ENCODE measurements at places on chromosomes 1 and 21. TPM values are rescaled to one million over a fixed set of nuclear protein-coding genes. Genes with fewer than 3 reads are reported as not detected.

Gene TEDDM1
- polyA plus RNA-seq: not detected

- no peak for DNase-seq
Observed at GRCh38 chr1:200483491-200484143, 73.8 kb upstream of the ZNF281 start.

- no peak for DNase-seq
Observed at GRCh38 chr21:41926117-41926806, 27.6 kb downstream of the C2CD2 start.

- no peak for DNase-seq
Observed at GRCh38 chr1:183435497-183435896, 17.3 kb upstream of the NMNAT2 start.

Gene LRRIQ3
- 0.37 TPM for polyA plus RNA-seq

Measured in liver (tissue), 10 donors.